ENCODE measurements at places on chromosomes 16 and 17.

- DNase-seq = no peak
These were observed 862 bp downstream of the DCAKD start for GRCh38 chr17:45050481-45051059.

DNA sequence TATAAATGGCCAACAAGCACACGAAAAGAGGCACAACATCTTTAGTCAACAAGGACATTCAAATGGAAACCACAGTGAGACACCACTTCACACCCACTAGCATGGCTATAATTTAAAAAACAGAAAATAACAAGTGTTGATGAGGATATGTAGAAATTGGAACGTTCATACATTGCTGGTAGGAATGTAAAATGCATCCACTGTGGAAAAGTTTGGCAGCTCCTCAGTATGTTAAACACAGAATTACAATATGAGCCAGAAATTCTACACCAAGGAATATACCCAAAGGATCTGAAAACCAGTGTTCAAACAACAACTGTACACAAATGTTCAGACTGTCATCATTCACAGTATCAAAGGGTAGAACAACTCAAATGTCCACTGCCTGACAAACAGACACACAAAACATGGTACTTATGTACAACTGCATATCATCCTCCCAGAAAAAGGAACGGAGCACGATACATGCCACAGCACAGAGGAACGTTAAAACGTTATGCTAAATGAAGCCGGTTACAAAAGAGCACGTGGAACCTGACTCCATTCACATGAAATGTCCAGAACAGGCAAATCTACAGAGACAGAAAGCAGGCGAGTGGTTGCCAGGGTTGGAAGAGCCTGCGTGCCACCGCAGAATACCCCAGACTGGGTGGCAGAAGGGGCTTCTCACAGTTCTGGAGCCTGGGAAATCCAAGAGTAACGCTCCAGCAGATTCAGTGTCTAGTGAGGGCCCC, 32.8 kb upstream of the METRNL start:
- DNase-seq = no peak

GRCh38 chr16:87435372-87436224, 43.5 kb downstream of the MAP1LC3B start:
- DNase-seq = peak; percentile 91

GRCh38 chr17:78766225-78766624, 15.8 kb downstream of the CYTH1 start:
- no peak for DNase-seq

DNA sequence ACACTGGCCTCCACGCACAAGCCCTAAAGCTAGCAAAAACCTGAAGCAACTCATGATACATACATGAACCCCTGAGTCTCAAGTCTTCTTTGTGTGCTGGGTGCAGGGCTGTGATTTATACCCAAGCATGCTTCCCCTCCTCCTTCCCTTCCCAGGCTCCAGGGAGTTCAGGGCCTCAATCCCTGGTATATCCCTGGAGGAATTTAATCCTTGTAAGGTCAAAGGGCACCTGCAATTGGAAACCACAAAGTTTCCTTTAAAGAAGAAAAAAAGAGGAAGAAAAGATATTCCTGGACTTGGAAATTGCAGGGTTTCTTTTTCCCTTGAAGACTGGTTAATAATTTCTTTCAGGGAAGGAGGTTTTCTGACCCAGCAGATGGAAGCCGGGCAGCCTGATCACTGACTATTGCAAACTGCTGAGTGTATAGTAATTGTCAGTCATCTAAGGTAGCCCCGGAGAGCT, 182.3 kb downstream of the AATF start:
- peak; percentile 37 for DNase-seq

DNA sequence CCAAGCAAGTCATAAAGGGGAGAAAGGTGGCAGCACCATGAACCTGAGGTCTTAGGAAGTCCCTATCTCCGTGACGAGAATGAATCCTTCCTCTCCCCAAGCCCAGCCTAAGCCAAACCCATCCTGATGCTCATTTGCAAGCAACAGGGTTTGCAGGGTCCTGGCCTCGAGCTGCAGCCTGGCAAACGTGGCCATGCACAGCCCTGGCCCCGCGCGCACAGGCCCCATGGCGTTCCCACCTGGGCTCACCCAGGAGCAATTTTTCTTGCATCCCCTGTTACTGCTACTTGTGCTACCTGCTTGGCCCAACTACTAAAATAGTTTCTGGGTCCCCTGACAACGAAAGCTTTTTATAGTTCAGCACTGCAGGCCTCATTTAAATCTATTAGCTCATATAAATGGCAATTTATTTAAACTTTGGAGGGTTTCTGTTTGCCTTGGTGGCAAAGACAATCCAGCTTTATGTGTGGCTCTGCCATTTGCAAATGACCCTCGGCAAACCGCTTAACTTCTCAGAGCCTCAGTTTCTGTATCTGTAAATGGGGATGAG, 141.5 kb downstream of the C16orf78 start:
- no peak for DNase-seq

DNA sequence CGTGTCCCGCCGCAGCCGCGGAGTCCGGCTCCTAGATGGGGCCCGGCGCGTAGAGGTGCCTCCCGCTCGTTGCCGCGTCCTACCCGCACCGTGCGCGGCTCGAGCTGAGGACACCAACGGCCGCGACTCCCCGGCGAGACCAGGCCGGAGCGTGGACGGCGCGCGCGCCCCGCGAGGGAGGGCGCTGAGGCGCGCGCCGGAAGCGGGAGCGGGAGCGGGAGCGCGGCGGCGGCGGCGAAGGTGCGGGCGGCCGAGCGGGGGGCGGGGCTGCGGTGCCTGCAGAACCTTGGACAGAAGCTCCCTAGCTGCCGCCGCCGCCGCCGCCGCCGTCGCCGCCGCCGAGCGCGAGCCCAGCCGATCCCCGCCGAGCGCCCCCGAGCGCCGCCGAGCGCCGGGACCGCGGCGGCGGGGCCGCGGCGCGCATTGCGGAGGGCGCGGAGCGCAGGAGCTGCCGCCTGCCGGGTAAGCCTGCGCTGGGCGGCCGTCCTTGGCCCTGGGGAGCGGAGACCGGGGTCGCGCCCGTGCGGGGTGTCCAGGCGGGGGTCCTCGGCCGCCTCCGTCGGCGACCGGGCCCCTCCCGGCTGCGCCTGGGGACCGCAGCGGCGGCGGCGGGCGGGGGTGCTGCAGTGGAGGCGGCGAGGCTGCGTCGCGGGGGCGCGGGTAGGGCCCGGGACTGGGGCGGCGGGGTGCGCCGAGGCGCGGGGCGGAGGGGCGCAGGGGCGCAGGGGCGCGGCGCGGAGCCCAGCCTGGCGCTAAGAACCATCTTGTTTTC, at the start of gene CDK5R1:
CDK5R1 (plus strand) TSS at position 293 of the 772 bp plus-strand sequence. CDS start 628 bp downstream, outside the sequence.
- peak; percentile 37 for DNase-seq

- no peak for DNase-seq
These were observed 523.0 kb upstream of the CDH11 start for GRCh38 chr16:65644821-65645220.

DNA sequence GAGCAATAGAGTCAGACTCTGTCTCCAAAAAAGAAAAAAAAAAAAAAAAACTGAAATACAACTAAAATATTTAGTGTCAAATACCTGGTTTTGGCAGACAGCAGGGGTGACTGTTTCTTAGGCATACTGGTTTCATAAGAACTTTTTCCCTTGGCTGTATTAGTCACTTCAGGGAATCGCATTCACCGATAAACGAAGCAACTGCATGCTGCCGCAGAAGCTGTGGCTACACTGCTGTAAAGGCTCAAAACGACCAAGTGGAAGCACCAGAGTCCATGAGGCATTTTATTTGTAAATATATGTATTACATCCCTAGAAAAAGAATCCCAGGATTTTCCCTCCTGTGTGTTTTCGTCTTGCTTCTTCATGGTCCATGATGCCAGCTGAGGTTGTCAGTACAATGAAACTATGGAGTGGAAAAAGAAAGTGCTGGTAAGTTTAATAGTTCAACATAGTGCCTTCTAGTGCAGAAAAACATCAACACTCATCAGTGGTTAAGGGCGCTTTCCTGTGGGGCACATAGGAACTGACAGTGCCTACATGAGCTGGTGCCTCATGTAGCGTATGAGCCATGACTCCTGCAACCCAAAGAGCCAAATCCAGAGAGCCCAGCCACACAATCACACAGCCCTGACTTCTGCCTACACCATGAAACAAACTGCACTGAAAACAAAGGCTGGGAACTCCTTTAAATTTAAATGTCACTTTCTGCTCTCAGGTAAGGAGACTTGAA, 7.3 kb downstream of the RPS15A start:
- no peak for DNase-seq

GRCh38 chr16:23999663-24000062, 163.9 kb downstream of the PRKCB start:
- DNase-seq = no peak

GRCh38 chr17:78367193-78367592, 7.3 kb upstream of the SOCS3 start:
- DNase-seq = no peak

- DNase-seq = no peak
These were observed 8.1 kb upstream of the TNFRSF13B start for GRCh38 chr17:16980061-16980460.

DNA sequence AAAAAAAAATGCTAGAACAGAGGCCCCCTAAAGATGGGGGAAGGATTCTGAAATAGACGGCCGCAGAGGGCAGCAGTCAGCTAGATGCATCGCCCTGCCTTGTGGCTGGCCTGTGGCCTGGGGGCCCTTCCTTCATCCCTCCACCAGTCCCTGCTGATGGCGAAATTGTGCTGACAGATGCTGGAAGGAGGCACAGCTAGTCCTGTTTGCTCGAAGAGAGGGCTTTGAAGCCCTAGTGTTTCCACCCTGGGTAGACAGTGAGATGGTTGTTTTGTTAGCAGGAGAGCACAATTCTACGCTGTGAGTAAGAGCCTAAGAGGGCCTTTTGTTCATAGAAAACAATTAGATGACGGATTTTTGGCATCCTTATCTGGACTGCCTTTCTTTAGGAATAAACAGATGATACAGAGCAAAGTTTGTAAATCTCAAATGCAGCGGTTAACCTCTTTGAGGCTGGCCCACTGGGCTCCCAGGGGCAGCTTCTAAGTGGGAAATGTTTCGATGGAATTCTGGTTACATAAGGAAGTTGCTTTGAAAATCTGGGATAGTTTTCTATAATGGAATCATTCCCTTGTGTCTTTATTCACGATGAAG, 23.0 kb downstream of the VPS35L start:
- DNase-seq = no peak

DNA sequence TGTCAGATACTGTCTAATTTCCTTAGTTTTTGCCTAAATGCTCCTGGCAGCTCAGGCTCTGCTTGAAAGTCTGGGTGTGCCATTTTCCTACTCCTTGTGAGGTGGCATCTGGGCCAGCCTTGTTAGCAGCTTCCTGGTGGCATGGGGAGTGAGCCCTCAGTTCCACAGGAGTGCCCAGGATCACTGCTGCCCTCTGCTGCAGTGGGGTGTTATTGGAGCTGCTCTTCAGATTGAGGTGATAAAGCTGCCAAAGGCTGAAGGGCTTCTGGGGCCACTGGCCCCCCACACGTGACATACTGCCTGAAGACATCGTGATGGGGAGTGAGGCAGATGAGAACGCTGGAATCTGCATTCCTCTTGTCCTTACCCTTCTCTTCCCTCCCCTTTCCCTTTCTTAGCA, 27.4 kb downstream of the CEP95 start:
- DNase-seq = peak; percentile 51

- DNase-seq = no peak
These were observed 51.9 kb downstream of the MEOX1 start for GRCh38 chr17:43609613-43610385.

- DNase-seq = no peak
These were observed 28.6 kb downstream of the TPSG1 start for GRCh38 chr16:1196494-1196893.

DNA sequence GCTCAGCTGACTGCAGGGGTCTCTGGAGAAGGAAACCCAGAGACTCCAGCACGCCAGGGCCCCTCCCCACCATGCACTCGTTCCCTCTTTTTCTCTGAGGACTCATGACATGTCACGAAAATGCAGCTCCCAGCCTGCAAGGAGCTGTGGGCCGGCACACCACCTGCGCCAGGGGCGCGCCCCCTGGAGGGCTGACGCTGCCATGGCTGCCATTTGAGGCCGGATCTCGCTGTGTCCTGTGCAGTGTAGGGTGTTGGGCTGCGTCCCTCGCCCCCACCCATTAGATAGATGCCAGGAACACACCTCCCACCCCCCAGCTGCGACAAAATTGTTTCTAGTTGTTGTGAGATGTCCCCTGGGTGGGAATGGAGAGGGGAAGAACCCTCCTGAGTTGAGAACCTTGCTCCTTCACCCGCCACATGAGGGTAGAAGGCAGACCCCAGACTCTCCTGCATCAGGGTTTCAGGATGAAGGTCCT, 8.2 kb downstream of the SYNGR2 start:
- DNase-seq = peak; percentile 78

- no peak for DNase-seq
These were observed 54.9 kb downstream of the WWP2 start for GRCh38 chr16:69816996-69817395.

DNA sequence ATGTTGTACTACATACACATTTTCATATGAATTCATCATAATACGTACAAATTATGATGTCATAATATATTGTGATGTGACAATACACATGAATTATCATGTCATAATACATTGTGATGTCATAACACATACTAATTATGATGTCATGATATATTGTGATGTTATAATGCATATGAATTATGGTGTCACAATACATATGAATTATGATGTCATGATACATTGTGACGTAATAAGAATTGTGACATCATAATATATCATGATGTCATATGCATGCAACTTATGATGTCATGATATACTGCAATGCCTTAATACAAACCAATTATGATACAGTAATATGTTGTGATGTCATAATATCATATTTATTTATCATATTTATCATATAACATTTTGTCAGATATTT, 2074.3 kb downstream of the TP53TG3F start:
- DNase-seq = no peak

- no peak for DNase-seq
These were observed 22.6 kb upstream of the AXIN2 start for GRCh38 chr17:65583921-65584603.

GRCh38 chr16:70657956-70658355, 11.6 kb downstream of the IL34 start:
- DNase-seq = no peak

GRCh38 chr16:48505705-48506104, 104.3 kb downstream of the N4BP1 start:
- no peak for DNase-seq

DNA sequence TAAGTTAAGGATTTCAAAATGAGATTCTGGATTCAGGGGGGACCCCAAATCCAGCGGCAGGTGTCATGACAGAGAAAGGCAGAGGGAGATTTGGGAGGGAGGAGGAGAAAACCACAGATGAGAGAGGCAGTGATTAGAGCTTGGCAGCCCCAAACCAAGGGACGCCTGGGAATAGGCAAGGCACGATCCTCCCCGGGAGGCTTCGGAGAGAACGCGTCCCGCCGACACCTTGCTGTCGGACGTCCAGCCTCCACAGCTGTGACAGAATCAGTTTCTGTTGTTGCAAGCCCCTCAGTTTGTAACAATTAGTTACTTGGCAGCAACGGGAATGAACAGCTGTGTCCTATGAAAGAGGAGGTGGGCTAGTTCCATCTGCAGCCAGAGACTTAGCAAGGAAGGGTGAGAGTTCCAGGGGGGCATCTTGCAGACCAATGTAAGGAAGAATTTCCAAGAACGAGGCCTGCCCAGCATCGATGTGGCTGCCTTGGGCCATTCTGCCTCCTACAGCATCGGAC, 110.7 kb upstream of the SDK2 start:
- no peak for DNase-seq
